ENCODE measurements at places on chromosomes 4 and X.

DNA sequence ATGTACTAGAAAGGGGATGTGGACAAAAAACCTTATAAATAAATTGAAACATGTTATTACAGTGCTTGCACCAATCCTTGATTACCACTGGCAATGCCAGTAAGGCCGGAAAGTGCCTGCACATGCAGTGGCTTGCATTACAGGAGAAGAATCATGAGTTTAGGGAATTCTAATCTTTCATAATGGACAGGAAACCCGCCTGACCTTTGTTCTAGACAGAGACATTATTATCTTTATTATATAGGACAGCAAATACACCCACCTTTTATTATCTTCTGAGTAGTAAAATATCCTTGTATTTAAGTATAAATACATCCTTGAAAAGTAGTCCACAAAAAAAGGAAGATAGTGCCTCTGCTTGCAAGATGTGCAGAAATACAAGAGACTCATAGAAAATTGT is 379.9 kb upstream of the LCORL start:
- no peak for DNase-seq

DNA sequence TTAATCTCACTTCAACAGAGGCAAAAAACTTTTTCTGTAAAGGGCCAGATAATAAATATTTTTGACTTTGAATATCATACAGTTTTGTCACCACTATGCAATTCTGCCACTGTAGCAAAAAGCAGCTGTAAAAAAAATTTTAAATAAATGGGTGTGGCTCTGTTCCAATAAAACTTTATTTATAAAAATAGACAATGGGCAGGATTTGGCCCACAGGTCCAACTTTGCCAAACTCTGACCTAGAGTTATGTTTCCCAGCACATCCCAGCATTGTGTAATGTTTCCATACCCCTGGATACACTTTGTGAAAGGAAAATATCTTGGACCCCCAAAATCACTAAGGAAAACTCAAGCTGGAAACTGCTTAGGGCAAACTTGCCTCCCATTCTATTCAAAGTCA is 94.9 kb upstream of the USP38 start:
- DNase-seq, result no peak

GRCh38 chr4:156939801-156940200 is 31.8 kb downstream of the PDGFC start:
- no peak for DNase-seq

- no peak for DNase-seq
These were observed 77.8 kb downstream of the SORBS2 start for GRCh38 chr4:185734214-185734613.

DNA sequence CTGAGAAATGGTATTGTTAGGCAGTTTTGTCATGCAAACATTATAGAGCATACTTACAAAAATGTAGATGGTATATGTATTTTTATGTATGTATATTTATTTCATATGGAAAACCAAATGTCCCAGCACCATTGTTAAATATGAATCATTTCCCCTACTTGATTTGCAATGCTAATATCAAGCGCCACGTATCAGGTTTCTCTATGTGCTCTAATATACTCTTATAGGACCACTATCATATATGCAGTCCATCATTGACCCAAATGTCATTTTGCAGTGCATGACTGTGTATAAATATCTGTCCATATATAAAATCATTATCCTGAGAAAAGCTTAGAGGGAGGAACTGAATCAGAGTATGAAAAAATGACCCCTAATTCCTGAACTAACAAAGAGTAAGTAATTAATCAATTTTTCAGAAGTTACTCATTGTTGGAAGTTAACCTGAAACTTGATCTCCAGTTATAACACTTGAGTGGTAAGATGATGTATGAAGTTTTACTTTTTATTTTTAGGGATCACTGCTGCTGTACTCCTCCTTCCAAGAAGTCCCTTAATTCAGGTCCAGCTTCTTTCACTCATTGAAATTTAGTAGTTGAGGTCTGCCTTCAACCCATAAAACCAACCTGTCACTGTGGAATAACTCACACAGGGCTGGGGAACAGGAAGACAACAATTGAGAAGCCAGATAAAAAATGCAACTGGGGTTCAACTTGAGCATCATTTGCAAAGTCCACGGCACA is 134.8 kb upstream of the LDB2 start:
- no peak for DNase-seq

GRCh38 chr4:177986236-177986635 is 544.0 kb upstream of the AGA start:
- DNase-seq, result no peak

DNA sequence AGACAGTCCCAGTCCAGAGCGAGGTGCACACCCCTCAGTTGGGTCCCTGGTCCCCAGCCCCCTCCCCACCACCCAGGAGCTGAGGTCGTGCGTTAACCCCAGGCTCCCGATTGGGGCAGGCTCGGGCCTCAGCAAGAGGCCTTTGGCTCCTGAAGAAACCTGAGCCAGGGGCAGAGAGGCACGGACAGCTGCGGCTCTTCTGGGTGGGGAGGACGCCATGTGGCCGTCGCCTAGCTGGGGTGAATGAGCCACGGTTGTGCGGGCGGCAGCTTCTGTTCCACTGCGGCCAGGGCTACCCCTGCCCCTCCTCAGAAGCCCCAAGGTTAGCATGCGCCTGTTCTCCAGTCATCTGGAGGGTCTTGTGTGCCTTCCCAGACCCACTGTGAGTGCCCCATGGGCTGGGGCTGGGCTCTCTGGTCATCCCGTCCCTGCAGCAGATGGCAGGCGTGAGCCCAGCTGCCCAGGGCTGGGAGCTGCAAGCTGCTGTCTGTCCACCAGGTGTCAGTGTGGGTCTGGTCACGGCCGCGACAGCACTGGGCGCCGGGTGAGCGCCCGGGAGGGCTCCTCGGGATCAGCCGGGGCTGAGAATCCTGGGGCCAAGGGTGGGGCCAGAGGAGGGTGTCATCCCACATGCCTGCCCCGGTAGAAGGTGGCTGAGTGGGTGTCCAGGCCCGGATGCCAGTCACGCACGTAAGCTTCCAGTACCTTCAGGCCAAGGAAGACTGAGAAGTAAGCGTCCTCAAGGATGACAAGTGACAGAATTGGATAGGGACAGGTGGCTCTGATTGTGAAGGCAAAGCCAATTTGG is 21.9 kb downstream of the ATP2B3 start:
- no peak for DNase-seq

GRCh38 chr4:105433421-105433820 is 40.4 kb downstream of the PPA2 start:
- no peak for DNase-seq

Measured in SW 1271 (cell line).